Stimulated activated CD4-positive, alpha-beta T cell treated with anti-CD3 and anti-CD28 coated beads, Interleukin-1b, Interleukin-23, amount 100 ng/mL, for 1 hour (primary cell): ENCODE measurements at places on chromosomes 2 and 18.

- DNase-seq, result no peak
Observed at GRCh38 chr2:28484835-28485234, 11.0 kb upstream of the PLB1 start.

- no peak for DNase-seq
Observed at GRCh38 chr18:42915299-42915698, 200.2 kb downstream of the RIT2 start.

DNA sequence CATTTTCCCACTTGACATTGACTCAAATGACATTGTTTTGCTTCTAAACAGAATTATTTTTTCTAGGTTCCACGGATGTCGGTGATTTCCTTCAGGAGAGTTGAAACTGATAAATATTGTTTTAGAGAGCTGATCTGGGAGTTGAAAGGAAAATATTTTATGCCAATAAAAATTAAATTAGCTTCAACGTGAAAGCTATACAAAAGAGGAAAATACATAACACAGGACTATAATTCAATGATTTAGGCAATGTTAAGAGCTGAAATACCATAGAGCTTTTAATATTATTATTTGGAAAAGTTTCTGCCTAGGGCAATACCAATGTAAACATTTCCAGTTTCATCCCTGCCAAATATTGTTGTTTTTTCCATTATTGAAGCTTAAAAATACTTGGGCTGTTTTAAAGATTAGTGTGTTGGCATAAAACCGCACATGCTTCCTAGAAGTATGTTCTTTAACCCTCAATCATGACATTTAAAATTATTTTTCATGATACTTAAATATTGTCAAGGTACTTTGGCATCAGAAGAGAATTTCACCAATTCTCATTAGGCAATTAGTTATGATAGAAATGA lies 18.6 kb upstream of the PDE1A start:
- DNase-seq, result no peak

- no peak for DNase-seq
Observed at GRCh38 chr2:233464056-233464455, 102.5 kb downstream of the USP40 start.

DNA sequence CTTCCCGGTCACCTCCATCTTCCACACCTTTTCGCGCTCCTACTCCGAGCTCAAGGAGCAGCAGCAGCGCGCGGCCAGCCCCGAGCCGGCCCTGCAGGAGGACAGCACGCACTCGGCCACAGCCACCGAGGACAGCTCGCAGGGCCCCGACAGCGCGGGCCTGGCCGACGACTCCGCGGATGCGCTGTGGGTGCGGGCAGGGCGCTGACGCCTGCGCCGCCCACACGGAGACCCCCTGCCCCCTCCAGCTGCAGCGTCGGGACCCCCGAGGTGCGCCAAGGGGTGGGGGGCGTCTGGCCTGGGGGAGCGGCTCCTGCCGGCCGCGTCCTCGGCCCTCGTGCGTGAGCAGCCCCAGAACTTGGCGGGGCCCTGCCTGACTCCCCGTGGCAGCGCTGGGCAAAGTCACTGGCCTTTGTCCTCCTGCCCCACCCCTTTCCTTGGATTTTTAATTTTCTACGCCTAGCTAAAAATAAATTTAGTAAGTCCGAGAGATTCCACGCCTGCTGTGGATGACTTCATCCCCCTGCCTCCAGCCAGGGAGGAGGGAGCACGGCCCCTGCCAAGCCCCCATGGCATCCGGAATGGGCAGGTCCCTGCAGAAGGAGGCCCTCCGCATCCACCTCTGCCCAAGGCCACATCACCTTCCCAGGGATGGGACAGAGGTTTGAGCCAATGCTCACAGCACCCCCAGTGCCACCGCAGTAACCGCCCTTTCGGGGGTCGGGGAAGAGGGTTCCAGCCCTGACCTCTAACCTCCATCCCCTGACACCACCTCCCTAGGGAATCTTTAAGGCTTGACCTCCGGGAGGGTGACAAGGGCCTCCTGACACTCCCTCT lies 51.6 kb downstream of the SLC66A2 start:
- no peak for DNase-seq

GRCh38 chr18:55435592-55435991 lies 152.4 kb downstream of the TCF4 start:
- no peak for DNase-seq

GRCh38 chr2:191174442-191174841 lies 23.6 kb upstream of the STAT4 start:
- no peak for DNase-seq

- no peak for DNase-seq
Observed at GRCh38 chr2:43223521-43224001, 2.8 kb downstream of the ZFP36L2 start.

DNA sequence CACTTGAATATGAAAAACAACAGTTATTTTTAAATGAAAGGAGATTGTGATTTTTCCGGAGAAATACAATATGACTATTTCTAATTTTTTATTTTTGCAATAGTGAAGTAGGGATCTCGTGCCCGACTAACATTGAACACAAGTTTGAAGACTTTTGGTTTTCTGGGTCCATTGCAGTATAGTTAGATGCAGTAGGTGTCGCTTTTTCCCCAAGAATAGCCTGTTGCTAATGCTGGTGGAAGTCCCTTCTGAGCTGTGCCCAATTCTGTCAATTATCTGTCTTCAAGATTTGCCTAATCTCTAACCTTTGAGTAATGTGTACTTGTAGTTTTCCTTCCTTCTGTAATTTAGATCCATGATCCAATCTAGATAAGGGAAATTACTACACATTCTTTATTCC lies 36.5 kb downstream of the SEMA4F start:
- no peak for DNase-seq

- no peak for DNase-seq
Observed at GRCh38 chr2:128093762-128094161, 2.8 kb downstream of the UGGT1 start.

GRCh38 chr18:74092922-74093321 lies 54.7 kb downstream of the FBXO15 start:
- DNase-seq, result no peak

DNA sequence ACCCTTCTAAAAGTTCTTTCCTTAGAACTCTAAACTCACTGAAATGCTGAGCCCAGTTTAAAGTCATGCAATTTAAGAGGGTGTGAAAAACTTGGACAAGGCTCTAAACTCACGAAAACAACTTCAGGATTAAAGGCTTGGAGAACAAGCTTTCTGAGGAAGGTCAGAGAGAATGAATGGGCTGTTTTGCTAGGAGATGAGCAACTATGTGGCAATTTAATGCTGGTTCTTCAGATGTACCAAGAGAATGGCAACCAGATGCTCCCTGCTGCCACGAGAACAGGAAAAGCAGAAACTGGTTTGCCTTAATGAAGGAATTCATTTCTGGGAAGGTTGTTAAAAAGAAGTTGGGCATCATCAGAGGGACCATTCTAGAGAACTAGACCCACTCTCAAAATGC lies 77.8 kb upstream of the PMAIP1 start:
- DNase-seq, result no peak

- no peak for DNase-seq
Observed at GRCh38 chr2:182907081-182907830, 40.8 kb upstream of the FRZB start.

GRCh38 chr2:113202305-113203216 lies 28.8 kb downstream of the PSD4 start:
- DNase-seq, result no peak

DNA sequence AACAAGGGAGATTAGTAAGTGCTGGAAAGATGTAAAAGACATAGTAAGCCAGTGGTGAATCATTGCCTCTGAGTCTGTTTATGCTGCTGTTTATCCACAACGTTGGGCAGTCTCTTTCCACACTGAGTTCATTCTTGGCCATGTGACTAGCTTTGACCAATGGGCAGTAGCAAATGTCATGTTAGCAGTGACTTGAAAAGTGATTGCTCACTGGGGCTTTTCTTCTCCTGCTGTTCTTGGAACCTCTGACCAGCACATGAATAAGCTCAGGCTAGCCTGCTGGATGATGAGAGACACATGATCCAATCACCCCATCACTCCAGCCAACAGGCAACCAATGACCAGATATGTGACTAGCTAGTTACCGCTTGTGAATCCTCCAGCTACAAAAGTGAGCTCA lies 360.4 kb downstream of the SLC4A3 start:
- DNase-seq, result no peak

GRCh38 chr2:161327582-161327981 lies 19.4 kb downstream of the PSMD14 start:
- DNase-seq, result no peak

DNA sequence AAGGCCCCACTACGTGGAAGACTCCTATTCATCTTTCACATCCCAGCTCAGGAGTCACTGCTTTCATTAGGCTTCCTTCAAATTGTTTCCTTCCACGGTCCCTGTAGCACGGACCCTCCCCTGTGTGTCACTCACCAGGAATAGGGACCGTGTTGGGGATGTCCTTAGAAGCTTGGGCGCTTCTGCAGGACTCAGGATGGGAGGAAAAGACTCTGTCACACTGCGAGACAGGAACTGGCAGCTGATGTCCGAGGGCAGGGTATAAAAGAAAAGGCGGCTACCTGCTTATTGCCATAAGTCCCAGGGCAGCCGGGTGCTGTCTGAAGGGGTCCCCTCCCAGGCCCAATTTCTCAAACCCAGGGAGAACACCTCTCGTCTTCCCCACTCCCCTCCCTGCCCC lies 79.1 kb downstream of the BCL2L11 start:
- no peak for DNase-seq

DNA sequence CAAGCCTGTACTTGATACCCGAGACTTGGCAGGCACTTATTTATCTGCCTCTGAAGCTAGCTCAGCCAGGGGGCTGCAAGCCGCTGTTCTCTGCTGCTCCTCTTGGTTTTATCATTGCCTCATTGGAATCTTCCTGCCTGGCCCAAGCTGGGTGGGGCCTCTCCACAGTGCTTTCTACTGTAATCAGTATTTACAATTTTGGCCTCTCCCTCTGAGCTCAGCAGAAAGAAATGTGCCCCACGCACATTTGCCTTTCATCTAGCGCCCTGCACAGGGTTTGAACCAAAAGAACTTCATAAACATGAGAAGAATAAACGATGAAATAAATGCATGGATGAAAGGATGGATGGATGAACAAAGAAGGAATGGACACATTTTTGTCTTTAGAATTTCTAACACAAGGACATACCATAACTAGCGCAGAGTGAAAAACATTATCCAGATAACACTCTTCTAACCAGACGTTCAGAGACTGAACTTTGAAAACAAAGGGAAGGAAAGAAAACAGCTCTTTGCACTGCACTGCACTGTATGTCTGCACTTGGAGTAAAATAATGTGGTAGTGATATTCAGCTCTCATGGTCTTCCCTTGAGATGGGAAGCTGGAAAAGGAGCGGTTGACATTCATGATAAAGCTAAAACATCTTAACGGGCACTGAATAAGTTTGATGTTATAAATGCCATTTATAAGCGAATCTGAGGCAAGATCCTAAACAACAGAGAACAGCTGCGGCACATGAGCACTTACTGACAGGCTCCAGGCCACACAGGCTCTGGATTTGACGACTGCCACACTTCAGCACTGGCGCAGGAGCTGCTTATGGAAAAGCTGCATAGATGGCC lies 86.8 kb upstream of the SP3 start:
- DNase-seq, result no peak

DNA sequence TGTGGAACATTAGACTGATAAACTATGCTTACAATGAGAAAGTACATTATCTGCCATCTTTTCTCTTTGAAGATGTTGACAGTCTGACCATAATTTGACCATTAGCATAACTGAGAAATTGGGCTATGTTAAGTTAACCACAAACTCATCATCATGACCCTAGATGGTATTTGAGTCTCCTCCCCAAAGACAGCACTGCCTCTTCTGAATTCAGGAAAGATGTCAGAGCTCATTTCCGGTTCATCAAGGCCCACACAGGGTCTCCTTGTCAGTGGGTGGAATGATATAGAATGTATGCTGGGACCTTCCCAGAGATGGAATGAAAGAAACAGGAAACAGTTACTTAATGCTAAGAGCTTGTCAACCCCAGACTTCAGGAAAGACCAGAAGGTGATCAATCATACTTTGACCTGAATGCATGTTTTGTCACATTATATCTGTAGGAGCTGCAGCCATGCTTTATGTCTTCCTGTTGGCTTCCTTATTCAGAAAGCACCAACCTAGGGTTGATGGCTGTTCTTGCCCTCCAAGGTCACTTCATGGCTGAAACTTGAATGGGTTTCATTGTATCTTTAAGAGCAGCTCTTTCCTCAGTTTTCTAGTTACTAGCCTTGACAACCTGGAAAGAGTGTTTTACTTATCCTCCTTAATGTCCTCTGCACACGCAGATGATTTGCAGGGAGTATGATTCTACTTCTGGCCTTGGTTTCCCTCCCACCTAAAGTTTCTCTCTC lies 99.1 kb upstream of the NEUROD1 start:
- DNase-seq, result no peak

GRCh38 chr2:236934656-236935055 lies 151.0 kb upstream of the COPS8 start:
- no peak for DNase-seq

DNA sequence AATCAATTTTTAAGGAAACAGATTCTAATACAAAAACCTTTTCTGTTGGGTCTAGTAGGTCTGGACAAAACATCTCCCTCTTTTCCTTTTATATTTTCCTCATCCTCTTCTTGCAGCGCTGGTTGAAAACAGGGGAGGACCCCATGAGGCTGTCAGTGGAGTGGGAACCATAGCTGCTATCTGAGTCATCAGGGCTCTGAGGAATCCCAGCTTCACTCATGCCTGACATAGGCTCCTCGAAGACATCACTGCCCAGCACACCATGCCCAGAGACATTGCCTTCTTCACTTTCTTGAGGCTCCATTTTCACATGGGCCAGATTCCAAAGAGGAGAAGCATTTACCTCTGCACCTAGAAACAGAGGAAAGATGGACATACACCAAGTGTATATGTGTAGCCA lies 10.0 kb downstream of the SUPT7L start:
- no peak for DNase-seq

- no peak for DNase-seq
Observed at GRCh38 chr2:239940861-239941570, 84.1 kb downstream of the NDUFA10 start.

DNA sequence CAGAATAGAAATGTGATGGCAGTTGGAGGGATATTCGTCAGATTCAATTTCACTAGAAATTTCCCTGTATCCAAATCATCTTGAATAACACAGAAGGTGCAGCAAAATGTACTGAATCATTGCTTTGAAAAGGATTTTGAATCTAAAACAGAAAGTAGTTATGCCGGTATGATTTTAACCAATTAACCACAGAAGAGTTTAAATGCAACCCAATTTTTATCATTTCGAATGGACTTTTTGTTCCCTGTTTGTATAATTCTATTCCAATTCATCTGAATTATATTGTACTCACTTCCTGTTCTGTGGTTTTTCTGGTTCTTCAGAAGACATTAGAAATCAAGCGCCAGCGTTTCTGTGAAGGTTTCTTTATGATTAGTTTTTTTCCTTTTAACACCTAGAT lies 190.4 kb downstream of the MYO3B start:
- no peak for DNase-seq

DNA sequence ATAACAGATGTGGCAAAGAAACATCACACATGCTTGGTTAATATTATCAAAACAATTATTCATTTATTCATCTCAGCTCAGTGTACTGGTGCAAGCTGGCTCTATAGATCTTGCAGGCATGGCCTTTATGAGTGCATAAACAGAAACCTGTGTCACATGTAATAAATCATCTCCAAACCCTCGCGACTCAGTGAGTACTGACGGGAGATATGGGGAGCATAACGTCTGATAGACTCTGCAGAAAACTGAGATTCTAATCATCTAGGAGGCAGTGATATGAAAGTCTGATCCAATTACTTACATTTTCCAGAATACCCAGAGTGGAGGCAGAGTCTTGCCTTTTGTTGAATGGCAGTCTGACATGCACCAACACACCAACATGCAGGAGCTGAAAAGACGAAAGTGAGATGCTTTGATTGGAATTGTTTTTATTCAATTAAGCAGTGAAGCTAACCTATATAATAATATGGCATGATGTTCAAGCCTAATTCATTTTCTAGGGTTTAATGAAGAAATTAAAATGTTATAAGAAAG lies 416.8 kb downstream of the RNF144A start:
- no peak for DNase-seq
